ENCODE measurements at places on chromosomes 7 and 10. TPM values are rescaled to one million over a fixed set of nuclear protein-coding genes. Genes with fewer than 3 reads are reported as not detected.

- no peak for DNase-seq
Measured at GRCh38 chr7:129896568-129897382, 56.0 kb downstream of the UBE2H start.

DNA sequence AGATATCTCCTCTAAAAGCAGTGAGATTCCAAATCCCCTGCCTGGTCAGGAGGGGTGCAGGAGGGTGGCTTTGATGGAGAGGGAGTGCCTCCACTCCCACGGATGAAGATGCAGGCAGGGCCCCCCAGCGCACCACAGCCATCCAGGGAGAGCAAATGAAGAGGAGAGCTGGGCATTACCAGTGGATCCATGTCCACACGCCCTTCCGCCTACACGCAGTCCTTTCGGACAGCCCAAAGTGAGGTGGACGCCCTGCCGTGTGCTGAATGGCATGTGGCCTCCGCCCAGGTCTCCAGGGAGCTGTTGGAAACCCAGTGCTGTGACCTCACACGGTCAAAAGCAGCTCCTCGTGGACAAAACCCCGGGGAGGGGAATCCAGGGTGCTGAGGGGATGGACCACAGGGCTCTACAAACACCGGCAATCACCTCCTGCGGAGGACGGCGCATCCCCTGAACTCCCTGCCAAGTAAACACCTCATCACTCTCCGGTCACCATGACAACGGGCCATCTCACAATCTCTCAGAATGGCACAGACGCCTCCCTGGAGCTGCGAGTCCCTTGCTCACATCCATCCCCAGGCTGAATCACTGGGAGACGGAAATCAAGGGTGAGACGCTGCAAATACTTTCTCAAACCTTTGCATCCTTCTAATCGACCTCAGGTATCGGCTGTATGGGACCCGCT, 35.0 kb upstream of the DNAAF5 start:
- DNase-seq = peak; percentile 72

The CFAP69 gene
- 10.4 TPM for total RNA-seq

The AS3MT gene
- 2.1 TPM for total RNA-seq

Measured in mesenteric fat pad (tissue), 1 donor.